Tibial nerve (tissue), 4 donors: ENCODE measurements at places on chromosomes 16 and 17. TPM values are rescaled to one million over a fixed set of nuclear protein-coding genes. Genes with fewer than 3 reads are reported as not detected.

DNA sequence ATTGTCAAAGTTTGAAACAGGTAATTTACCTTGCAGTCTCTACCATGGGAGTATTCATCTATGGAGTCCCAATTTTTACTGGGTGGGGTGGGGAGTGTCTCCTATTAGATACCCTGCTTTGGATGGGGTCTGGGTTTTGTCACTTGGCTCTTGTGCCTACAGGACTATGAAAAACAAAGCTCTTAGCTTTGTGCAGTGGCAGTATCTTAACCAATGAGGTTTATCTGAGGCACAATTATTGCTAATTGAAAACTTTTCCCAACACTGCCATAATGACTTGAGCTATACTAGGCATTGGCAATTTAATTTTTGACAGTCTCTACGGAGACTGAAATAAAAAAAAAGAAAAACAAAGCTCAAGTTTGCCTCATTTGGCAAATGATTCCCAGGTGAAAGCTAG is 3.8 kb upstream of the ZFP90 start:
- no peak for DNase-seq

DNA sequence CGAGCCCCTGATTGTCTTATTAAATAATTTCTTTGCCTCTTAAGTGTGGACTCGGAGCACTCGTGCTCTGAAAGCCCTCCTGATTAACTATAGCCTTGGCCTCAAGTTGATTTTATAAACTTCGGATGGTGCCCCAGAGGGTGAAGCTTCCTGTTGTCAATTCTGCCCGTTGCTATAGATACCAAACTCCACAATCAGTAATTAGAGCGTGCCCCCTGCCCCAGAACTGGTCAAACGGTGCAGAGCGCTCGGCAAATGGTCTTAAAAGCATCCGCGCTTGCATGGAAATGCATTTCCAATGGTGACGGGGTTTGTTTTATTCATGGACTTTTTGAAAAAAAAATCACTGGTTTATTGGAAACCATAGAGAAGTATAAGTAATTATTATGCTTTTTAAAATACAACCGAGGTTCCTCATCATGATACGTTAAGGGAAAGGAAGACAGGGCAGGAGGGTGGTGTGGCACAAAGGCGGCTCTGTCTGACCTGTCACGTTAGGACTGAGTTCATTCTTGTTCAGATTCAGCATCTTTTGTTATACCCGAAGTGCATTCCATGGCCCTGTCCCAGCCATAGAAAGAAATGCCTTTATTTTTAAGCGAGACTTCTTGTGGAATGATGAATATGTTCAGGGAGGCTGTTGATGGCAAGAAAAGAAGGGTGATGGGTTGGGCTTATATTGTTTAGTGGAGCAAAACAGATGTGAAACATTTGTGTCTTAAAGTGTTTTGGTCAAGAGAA is 476.4 kb downstream of the MAF start:
- DNase-seq = no peak

- no peak for DNase-seq
Measured at GRCh38 chr16:72536723-72537435, 364.9 kb upstream of the PMFBP1 start.

DNA sequence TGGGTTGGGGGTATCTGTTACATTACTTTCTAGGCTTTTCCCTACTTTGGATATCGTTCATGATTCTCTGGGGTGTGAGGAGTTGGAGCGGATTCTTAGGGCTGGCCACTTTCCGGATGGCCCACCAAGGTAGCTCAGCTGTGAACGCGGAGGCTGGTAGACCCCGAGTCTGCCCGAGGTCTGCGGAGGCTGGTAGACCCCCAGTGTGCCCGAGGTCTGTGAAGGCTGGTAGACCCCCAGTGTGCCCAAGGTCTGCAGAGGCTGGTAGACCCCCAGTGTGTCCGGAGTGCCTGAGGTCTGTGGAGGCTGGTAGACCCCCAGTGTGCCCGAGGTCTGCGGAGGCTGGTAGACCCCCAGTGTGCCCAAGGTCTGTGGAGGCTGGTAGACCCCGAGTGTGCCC is 99.2 kb upstream of the ZNF469 start:
- no peak for DNase-seq

Gene TOX3
- not detected for total RNA-seq

GRCh38 chr17:40316571-40317344 is 7.8 kb downstream of the RARA start:
- DNase-seq = no peak

DNA sequence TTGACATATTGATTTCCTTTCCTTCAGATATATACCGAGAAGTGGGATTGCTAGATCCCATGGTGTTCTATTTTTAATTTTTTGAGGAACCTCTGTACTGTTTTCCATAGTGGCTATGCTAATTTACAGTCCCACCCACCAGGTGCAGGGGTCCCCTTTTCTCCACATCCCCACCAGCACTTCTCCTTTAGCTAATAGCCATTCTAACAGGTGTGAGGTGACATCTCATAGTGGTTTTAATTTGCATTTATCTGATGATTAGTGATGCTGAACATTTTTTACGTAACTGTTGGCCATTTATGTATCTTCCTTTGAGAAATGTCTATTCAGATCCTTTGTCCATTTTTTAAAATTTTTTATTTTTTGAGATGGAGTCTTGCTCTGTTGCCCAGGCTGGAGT is 93.9 kb downstream of the SDR42E1 start:
- DNase-seq = no peak

DNA sequence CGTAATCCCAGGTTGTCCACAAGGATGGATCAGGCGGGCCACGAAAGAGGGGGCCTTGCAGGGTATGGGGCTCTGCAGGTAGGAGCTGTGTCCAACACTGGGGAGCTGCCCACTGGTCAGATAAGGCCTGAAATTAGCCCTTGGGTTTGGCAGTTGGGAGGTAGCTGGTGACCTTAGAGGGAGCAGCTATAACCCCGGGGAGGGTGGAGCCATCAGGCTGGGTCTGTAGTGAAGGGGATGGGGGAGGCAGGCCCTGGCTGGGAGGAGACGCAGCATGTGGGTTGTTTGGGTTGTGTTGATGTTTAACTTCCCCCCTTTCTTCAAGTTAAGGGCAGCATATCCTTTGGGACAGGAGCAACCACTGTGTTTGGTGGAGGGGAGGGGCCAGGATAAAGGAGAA is 5.9 kb downstream of the MLLT6 start:
- DNase-seq = no peak
